ENCODE measurements at places on chromosomes 3 and 15. TPM values are rescaled to one million over a fixed set of nuclear protein-coding genes. Genes with fewer than 3 reads are reported as not detected.

GRCh38 chr3:48217449-48217848 is 5.8 kb upstream of the CAMP start:
- no peaks in the 10 kb centered on the region for H3K4me1 ChIP-seq
- no peak overlapping the region for H3K4me3 ChIP-seq
- no peak for DNase-seq
- no peak overlapping the region for H3K27ac ChIP-seq
- no peaks in the 10 kb centered on the region for H3K36me3 ChIP-seq
- no peaks in the 10 kb centered on the region for H3K27me3 ChIP-seq

GRCh38 chr3:36790765-36791164 is 26.4 kb upstream of the DCLK3 start:
- DNase-seq = no peak
- H3K4me3 ChIP-seq = no peak overlapping the region
- H3K36me3 ChIP-seq = no peaks in the 10 kb centered on the region
- no peaks in the 10 kb centered on the region for H3K4me1 ChIP-seq
- H3K27me3 ChIP-seq = no peaks in the 10 kb centered on the region

GRCh38 chr15:90266485-90266884 is 1.0 kb downstream of the NGRN start:
- peaks cover 5% of the 10 kb centered on the region for H3K36me3 ChIP-seq
- H3K27me3 ChIP-seq = no peaks in the 10 kb centered on the region
- peak overlapping the region; percentile 96 for H3K27ac ChIP-seq
- peak; percentile 11 for DNase-seq

DNA sequence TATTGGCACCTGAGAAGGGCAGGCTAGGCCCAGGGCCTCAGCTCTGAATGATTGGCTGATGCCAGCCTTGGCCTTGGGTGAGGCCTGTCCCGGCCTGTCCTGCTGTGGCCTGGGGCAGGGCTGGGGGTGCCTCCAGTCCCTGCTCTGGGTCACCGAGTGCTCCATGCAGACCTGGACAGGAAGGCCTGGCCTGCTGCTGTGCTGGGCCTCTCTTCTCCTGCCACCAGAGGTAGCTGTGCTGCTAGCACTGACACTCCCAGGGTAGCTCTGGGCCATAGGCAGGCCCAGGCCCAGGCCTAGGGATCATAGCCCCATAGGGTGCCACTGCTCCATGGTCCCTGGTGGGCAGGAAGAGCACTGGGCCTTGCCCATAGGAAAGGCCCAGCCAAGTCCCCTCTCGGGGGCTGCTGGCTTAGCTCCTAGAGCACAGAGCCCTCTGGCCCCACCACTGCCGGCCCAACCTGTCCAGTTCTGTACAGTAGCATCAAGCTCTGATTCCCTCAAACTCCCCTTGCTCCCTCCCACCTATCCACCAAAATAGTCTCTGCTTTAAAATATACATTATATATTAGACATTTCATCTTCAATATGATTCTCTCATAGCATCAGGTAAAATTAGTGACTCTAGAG is 18.2 kb downstream of the ABTB1 start:
- no peak overlapping the region for H3K4me3 ChIP-seq
- no peaks in the 10 kb centered on the region for H3K27me3 ChIP-seq

GRCh38 chr3:96022676-96023075 is 791.7 kb upstream of the EPHA6 start:
- no peak overlapping the region for H3K27ac ChIP-seq
- H3K36me3 ChIP-seq = no peaks in the 10 kb centered on the region
- H3K4me3 ChIP-seq = no peak overlapping the region
- DNase-seq = no peak
- no peaks in the 10 kb centered on the region for H3K4me1 ChIP-seq
- no peaks in the 10 kb centered on the region for H3K27me3 ChIP-seq

DNA sequence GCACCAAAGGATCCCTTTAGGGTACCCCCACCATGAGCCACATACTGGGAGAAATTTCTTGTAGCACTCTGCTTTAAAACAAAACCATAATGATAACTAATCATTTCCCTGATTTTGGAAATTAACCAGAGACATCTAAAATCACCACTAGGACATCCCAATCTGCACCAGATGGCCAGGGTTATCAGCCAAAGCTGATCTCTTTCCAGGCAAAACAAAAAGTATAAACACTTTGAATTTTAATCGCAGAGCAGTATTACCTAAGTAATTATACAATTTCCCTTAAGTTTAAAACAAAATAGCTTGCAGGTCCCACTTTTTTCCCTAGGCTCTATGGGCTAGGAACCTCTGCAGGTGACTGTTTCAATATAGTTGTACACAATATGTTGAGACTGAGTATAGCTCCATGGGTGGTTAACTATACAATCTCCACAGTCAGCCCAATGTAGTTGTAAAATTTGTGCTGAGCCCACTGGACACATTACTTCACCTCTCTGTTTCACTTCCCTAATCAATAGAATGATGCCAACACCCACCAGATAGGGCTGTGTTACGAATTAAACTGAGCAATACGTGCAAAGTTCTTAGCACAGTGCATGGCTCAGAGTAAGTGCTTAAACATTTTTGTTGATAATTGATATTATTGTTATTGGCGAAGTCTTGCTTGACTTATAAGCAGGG is 629 bp upstream of the NOX5 start:
- no peaks in the 10 kb centered on the region for H3K4me1 ChIP-seq
- H3K27me3 ChIP-seq = no peaks in the 10 kb centered on the region
- H3K4me3 ChIP-seq = no peak overlapping the region

C2CD4B gene
- 0.18 TPM for total RNA-seq

- H3K27ac ChIP-seq = no peak overlapping the region
- no peaks in the 10 kb centered on the region for H3K36me3 ChIP-seq
- H3K4me3 ChIP-seq = no peak overlapping the region
Measured at GRCh38 chr15:98807262-98807661, 158.9 kb downstream of the IGF1R start.

GRCh38 chr3:142275856-142276255 is 50.5 kb upstream of the GK5 start:
- H3K36me3 ChIP-seq = no peaks in the 10 kb centered on the region
- H3K27me3 ChIP-seq = no peaks in the 10 kb centered on the region
- H3K27ac ChIP-seq = no peak overlapping the region

DNA sequence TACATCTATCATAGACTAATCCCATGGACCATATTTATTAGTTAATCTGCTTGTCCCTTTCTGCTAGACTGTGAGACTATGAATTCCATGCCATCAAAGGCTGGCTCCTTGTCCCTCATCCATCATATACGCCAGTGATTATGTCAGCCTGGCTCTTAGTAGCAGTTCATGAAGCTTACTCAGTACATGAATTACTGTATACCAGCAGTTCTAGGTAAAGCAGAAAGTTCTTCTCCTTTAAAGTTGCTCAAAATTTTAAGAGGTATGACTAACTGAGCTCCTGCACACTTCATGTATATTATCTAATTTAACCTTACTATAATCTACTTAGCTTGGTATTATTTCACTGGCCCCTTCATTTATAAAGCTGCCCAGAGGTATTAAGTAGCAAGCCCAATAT is 190.9 kb upstream of the TBL1XR1 start:
- H3K27ac ChIP-seq = no peak overlapping the region
- no peaks in the 10 kb centered on the region for H3K36me3 ChIP-seq
- H3K27me3 ChIP-seq = no peaks in the 10 kb centered on the region
- H3K4me1 ChIP-seq = no peaks in the 10 kb centered on the region
- H3K4me3 ChIP-seq = no peak overlapping the region

DNA sequence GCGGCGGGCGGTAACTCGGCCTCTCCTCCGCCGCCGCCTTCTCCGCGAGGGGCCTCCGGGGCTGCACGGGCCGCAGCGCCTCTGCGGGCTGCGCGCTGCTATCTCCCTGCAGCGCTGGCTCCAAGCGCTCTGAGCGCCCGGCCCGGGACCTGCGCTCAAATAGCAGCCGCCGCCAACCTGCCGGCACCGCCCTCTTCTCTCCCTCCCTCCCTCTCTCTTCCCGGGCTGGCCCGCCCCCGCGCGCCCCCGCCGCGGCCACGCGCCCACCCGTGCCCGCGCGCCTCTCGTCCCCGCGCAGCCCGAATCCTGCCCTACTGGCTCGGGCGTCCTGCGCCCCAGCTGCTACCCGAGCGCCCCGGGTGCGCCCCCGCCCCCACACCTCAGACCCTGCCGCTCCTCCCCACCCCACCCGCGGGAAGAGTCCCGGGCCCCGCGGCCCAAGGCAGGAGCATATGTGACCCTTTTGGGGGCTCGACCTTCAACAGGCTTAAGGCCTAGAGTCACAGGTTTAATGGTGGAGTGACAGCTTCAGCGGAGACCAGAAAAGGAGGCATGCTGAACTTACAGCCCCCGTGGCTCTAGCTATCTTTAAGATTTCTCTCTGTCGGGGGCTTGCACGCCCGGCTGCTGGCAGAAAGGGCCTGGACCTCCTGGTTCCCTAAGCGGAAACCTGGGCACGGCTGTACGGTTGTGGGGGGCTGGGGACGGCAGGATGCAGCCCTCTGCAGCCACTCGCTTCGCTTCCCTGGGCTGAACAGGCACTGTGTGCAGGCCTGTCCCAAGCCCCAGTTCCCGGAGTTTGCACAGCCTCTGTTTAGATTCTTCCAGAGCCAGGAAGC is at the start of gene CACNA2D2:
Gene CACNA2D2 (minus strand): TSS at position 131 of the 839 bp plus-strand sequence. CDS start 211 bp downstream, outside the sequence.
- peak; percentile 68 for DNase-seq
- H3K36me3 ChIP-seq = no peaks in the 10 kb centered on the region
- H3K4me1 ChIP-seq = peaks cover 5% of the 10 kb centered on the region
- H3K4me3 ChIP-seq = peak within 1 kb of the TSS; percentile 44
- peaks cover 5% of the 10 kb centered on the region for H3K27me3 ChIP-seq

GRCh38 chr15:76333720-76334437 is 2.7 kb upstream of the ISL2 start:
- no peak overlapping the region for H3K4me3 ChIP-seq
- peaks cover 18% of the 10 kb centered on the region for H3K4me1 ChIP-seq

SPESP1 gene
- 1.3 TPM for total RNA-seq

- no peak overlapping the region for H3K4me3 ChIP-seq
- no peaks in the 10 kb centered on the region for H3K4me1 ChIP-seq
- no peaks in the 10 kb centered on the region for H3K27me3 ChIP-seq
- no peak for DNase-seq
Measured at GRCh38 chr3:11618904-11619303, 24.8 kb downstream of the VGLL4 start.

GRCh38 chr3:27796365-27796875 is 74.3 kb upstream of the EOMES start:
- no peak overlapping the region for H3K27ac ChIP-seq
- no peak overlapping the region for H3K4me3 ChIP-seq
- H3K27me3 ChIP-seq = no peaks in the 10 kb centered on the region
- DNase-seq = no peak
- no peaks in the 10 kb centered on the region for H3K36me3 ChIP-seq
- no peaks in the 10 kb centered on the region for H3K4me1 ChIP-seq

DNA sequence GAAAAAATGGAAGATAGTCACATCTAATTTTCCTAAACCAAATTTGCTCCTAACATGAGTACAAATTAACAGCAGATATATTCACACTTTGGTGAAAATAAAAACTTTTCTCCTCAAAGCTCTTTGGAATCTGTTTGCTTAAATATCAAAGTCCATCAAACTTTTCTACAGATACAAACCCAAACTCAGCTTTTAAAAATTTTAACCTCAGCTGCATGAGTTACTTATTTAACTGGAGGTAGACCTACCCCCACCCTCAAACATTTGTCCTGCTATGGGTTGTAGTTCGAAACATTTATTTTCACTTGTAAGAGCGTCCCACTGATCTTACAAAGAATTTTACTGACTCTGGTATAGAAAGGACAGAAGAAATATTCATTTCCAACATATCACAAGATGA is 8.9 kb upstream of the XYLB start:
- H3K27ac ChIP-seq = no peak overlapping the region
- DNase-seq = no peak
- H3K4me1 ChIP-seq = no peaks in the 10 kb centered on the region
- H3K4me3 ChIP-seq = no peak overlapping the region

DNA sequence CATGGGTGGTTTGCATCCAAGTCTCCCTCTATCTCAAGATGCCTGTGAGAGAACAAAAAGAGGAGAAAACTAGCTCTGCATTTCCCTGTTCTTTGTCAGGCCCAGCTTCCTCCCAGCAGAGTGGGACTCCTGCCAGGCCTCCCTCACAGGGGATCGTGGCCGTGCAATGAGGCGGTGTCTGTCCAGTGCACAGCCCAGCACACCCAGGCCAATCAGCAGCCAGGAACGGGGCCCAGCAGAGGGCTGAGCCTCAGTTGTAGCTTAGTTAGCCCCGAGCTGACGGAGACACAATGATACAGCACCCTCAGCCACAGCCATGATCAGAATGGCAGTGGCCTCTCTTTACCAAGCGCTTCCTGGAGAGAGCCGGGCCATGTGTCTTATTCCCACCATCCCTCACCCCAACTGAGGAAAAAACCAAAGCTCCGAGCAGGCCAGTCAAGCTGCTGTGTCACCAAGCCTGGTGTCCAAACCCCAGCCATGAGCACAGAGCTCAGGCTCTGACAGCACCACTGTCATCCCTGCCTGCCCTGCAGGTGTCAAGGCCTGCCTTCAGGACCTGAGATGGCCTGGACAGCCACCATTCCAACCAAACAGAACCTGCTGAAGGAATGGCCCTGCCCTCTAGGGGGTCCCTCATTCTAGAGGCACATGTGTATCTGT is 71.1 kb downstream of the DNAJB8 start:
- no peak for DNase-seq
- no peaks in the 10 kb centered on the region for H3K36me3 ChIP-seq
- no peaks in the 10 kb centered on the region for H3K27me3 ChIP-seq
- H3K27ac ChIP-seq = no peak overlapping the region
- H3K4me1 ChIP-seq = no peaks in the 10 kb centered on the region

ASB14 gene
- total RNA-seq = not detected

STRIT1 gene
- not detected for total RNA-seq

ITIH4 gene
- 37.6 TPM for total RNA-seq

DNA sequence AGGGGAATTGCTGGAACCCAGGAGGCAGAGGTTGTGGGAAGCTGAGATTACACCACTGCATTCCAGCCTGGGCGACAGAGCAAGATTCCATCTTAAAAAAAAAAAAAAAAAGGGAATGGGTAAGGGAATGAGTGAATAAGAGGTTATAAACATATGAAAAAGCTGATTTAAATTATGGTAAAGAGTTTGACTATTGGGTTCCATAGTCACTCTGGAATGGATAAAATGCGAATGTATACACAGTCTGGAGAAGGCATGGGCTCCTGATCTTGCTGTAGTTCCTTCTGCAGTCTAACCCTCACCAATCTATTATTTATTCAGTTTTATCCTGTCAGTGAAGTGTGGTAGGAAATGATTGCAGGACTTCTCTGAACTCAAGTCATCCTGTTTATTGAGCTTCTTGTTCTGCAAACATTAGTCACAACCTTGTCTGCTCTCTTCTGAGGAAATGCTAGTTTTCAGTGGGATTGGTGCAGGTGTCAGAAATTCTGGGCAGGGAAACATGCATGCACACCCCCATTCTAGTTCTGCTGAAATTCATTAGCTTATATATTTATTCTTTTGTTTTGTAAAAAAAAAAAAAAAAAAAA is 190.9 kb upstream of the CFAP20DC start:
- no peaks in the 10 kb centered on the region for H3K36me3 ChIP-seq
- no peaks in the 10 kb centered on the region for H3K27me3 ChIP-seq
- no peak overlapping the region for H3K27ac ChIP-seq

GRCh38 chr3:136069933-136070332 is 104.4 kb downstream of the PPP2R3A start:
- no peaks in the 10 kb centered on the region for H3K4me1 ChIP-seq
- no peak for DNase-seq
- H3K27me3 ChIP-seq = no peaks in the 10 kb centered on the region
- no peak overlapping the region for H3K27ac ChIP-seq
- H3K4me3 ChIP-seq = no peak overlapping the region

GRCh38 chr15:25171111-25171811 is 216.5 kb downstream of the SNRPN start:
- H3K27me3 ChIP-seq = no peaks in the 10 kb centered on the region
- H3K4me1 ChIP-seq = no peaks in the 10 kb centered on the region
- no peak overlapping the region for H3K4me3 ChIP-seq
- H3K36me3 ChIP-seq = no peaks in the 10 kb centered on the region

GRCh38 chr3:190401963-190402362 is 14.0 kb downstream of the CLDN16 start:
- no peak overlapping the region for H3K4me3 ChIP-seq
- H3K36me3 ChIP-seq = no peaks in the 10 kb centered on the region
- H3K27me3 ChIP-seq = no peaks in the 10 kb centered on the region
- H3K27ac ChIP-seq = no peak overlapping the region

Data from naive thymus-derived CD4-positive, alpha-beta T cell (primary cell).